Activated naive CD4-positive, alpha-beta T cell treated with anti-CD3 and anti-CD28 coated beads for 36 hours (primary cell): ENCODE measurements at places on chromosomes 7 and 10. TPM values are rescaled to one million over a fixed set of nuclear protein-coding genes. Genes with fewer than 3 reads are reported as not detected.

DNA sequence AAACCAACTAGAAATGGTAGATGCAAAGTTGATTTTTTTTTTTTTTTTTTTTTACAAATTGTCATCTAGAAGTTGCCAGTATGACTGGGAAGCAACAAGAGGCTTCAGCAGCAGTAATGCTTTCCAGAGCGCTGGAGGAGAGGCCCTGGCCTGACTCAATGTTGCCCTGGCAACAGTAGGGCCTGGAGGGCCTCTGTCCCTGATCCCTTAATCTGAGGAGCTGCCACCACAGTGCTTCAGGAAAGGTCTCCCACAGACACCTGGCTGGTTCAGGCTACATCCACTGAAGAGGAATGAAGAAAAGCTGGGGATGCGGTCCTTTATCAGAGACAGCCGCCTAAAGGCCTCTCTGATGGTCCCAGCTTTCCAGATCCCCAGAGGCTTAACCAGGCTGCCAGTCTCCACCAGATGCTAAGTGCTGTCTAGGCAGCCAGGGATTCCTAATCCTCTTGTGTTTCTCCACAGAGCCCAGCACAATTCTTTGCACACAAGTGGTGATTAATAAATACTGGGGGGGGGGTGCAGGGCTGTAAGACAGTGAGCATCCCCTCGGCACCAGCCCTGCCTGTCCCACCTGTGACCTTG lies 33.7 kb downstream of the ZNF777 start:
- DNase-seq: no peak

GRCh38 chr7:4550117-4550516 lies 132.0 kb upstream of the FOXK1 start:
- DNase-seq: no peak

The SMKR1 gene
- total RNA-seq: 1.2 TPM

GRCh38 chr10:73809061-73809818 lies 2.2 kb downstream of the NDST2 start:
- DNase-seq: no peak

The KMT2C gene
- 33.8 TPM for total RNA-seq

DNA sequence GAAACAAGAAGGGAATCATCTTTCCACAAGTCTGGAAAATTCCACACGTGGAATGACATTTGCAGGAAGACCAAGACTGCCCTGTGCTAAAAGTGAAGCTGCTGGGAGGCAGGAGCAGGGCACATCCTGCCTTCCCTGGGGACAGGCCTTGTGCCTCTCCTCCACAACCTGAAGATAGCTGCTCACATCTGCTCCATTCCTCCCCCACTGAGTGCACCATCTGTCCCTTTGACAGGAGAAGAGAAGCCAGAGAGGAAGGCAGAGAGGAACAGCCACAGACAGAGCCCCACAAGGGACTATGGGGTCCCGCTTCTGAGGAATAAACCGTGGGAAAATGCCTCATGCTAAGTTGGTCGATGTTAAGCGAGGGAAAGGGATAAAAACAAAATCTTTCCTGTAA lies 15.9 kb upstream of the FAM171A1 start:
- DNase-seq: no peak

GRCh38 chr10:96835899-96836298 lies 3.8 kb downstream of the LCOR start:
- DNase-seq: no peak

GRCh38 chr10:97648562-97649404 lies 8.3 kb downstream of the PI4K2A start:
- peak; percentile 58 for DNase-seq

The DPP6 gene
- total RNA-seq: not detected

- no peak for DNase-seq
Observed at GRCh38 chr7:41785265-41785664, 82.4 kb upstream of the INHBA start.

DNA sequence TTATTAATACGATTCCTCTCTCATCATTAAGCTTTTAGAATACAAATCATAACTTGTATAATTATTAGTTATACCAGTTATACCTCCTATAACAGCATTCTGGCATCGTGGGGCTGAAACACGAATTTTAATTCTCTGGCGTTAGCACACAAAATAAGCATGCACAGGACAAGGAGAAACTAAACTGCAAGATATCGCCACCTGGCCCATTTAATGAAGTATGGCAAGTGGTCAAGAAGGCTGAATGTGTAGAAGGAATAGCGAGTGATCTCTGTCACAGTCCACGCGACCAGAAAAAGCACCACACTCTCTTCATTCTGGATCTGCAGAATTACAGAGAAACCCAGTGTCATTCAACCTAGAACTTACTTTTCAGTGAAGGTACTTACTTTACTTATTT lies 18.1 kb downstream of the HACD1 start:
- DNase-seq: no peak

DNA sequence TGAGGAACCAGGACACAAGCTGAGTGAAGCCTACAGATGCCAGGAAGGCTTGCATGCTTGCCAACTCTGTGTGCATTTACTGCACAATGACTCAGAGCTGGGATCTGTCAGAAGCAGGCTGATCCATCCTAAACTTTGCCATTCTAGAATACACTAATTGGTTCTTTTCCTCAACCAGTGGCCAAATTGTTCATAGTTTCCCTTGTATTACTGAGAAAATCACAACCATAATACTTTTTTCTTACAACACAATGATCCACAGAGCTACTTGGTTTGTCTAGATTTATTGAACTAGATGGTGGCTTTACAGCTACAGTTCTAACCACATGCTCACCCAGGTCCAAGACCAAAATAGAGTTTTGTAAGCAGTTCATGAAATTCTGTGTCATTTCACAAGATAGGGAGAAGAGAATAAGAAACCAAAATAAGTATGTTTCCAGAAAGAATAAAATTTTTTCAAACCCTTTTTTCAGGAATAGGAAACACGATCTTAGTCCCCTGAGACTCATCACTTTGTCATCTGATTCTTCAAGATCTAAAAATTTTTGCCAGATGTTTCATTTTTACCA lies 21.0 kb upstream of the LRRC17 start:
- DNase-seq: no peak

DNA sequence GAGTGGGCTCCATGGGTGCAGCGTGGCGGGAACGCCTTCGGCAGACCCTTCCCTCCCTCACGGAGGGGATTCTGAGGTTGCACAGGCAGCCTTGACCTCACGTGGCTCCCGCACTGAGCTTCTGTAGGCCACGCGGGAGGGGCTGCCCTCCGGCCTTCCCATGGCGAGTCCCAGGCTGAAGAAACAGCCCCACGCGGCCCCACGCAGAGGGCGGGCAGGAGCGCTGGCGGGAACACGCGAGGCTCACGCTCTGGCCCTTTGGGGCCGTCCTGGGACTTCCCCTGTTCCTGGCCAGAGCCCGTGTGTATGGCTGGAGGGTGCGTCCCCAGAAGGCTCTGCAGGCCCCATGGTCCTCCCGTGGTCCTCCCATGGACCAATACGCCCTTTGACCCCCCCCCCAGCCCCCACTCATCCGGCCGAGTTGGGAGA lies 21.7 kb upstream of the NKX6-2 start:
- DNase-seq: no peak

The SLC13A4 gene
- total RNA-seq: not detected

DNA sequence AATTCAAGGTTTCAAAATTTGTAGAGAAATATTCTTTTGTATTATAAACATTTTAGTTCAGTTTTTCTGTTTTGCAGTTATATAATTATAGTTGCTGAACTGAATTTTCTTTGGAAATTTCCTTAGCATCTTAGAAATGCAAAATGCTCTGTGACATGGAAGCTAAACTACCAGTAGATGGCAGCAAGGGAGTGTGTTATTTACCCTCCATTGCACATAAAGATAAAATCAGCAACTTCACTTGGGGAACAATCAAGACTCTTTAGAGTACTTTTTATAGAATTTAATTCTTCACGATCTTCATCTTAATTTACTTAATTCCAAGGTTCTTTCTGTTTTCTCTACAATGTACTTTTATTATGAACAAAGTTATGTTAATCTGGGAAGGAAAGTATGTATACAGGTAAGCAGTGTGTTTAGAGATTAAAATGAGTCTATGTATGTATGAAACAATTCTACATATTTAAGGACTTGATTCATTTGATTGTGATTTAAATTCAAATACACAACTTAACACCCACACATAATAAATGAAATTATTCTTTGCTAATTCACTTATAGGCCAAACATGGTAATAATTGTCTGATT lies 404.2 kb downstream of the THSD7A start:
- DNase-seq: peak; percentile 6

The EIF5AL1 gene
- 3.5 TPM for total RNA-seq

- DNase-seq: no peak
Observed at GRCh38 chr7:157889480-157889879, 552.7 kb downstream of the DNAJB6 start.

GRCh38 chr7:84462259-84462658 lies 267.7 kb upstream of the SEMA3A start:
- no peak for DNase-seq

GRCh38 chr10:6737080-6737641 lies 157.1 kb upstream of the PRKCQ start:
- no peak for DNase-seq

- DNase-seq: no peak
Observed at GRCh38 chr10:97129666-97130065, 56.1 kb downstream of the SLIT1 start.

The JCAD gene
- total RNA-seq: not detected

The ZNF239 gene
- total RNA-seq: 2.5 TPM

The FBXL13 gene
- 0.54 TPM for total RNA-seq

DNA sequence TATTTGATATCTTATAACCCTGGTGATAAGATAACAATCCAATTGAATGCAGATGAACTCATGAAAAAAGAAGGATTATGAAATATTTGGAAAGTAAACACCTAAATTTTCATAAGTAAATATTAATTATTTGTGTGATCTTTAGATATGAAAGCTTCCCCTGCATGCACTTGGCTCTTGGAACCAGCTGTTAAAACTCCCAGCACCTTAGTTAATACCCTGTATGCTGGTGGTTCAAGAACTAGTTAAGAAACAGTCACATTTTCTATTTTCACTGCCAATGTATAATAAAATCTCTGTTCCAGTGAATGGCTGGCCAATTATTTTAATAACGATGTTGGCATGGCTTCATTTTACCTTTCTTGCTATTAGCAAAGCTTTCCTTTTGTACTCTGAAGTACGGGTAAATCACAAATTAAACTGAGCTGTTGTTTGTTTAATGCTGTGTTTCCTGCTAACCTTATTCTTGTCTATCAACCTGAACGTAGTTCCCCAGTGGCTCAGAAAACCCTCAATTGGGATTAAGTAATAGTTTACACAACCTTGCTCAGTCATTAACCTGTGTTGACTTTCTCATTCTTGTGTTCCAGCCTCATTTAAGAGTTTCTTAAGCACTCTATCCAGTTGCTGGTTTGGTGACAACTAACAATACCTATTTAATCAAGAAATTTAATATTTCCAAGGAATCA lies 38.9 kb downstream of the MET start:
- DNase-seq: no peak

DNA sequence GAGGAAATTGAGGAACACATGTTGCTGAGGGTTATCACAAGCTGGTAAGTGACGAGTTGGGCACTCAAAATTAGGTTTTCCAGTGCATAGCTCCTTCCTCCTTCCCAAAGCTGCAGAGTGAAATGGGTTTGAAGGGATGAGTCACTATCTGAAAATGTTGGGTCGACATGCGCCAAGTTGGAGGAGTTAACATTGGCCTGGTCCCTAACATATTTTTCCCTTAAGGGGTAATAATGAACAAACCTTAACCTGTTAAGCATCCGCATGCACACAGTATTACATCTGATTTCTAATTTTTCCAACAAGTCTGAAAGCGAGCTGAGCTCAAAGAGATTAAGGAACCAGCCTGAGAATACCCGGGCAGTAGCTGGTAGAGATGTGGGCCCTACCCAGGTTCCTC lies 20.7 kb upstream of the TECTB start:
- no peak for DNase-seq
